ENCODE measurements at places on chromosomes 2 and 18. TPM values are rescaled to one million over a fixed set of nuclear protein-coding genes. Genes with fewer than 3 reads are reported as not detected.

Gene RSAD2
- polyA plus RNA-seq: 5.1 TPM

Gene BOK
- 58.9 TPM for polyA plus RNA-seq

- DNase-seq: peak; percentile 48
Measured at GRCh38 chr18:48408727-48409590, at the start of gene ZBTB7C. ZBTB7C (minus strand) TSS chr18:48409383.

DNA sequence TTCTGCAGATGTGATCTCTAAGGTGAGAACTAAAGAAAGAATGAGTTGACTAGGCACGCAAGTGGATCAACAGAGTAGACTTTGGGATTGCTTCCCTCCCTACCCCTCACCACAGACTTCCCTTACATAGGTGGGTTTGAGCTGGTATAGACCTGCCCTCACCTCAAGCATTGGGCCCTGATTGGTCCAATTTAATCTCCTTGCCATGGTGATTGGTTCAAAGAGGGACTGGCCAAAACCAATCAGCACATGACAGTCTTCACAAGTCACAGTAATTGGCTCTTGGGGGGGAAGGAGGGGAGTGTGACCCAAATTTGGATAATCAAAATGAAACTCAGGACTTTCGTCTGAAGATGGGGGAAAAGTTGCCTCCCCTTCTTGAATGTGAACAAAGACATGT, 36.6 kb upstream of the LNPK start:
- no peak for DNase-seq

GRCh38 chr18:7657937-7658336, 90.8 kb downstream of the PTPRM start:
- no peak for DNase-seq

DNA sequence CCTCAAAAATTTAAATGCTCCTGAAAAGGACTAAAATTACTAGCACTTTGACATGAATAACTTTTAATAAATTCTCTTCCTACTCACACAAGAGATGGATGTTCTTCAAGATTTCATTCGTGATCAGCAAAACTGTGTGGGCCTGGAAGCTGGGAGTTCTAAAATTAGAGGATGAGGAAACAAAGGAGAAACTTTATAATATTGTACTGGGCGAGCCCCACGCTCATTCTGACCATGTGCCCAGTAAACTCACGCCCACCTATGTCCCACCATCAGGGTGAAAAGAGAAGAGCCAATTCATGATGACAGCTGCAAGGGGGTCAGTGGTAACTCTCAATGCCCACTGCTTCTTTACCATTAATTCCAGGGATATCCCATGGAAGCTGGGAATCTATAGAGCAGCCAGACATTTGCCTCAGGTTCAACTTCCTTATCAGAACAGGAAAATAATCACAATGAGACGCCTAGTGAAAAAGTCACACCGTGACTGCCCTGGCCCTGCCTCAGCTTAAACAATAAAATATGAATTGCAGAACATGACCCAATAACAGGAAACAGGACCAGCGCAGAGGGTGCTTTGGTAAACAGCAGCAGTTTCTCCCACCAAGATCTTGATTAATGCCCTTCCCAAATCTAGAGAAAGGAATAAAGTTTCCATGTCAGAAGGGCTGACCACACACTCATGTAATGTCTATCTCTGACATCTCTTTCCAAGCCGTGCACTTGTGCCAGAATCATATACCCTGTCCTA, 438.6 kb downstream of the TXNL1 start:
- DNase-seq: peak; percentile 21

- no peak for DNase-seq
Measured at GRCh38 chr2:168190590-168191336, 56.6 kb downstream of the STK39 start.

GRCh38 chr2:240964704-240965295, 33.6 kb upstream of the SNED1 start:
- DNase-seq: no peak

Measured in muscle of leg (tissue), 16 donors.